Activated T-helper 9 cell treated with anti-CD3 and anti-CD28 coated beads, Interleukin-2, amount 50 U/mL, for 16 hours (primary cell): ENCODE measurements at places on chromosomes 1 and 21.

- DNase-seq, result no peak
These were observed 406.7 kb downstream of the DISC1 start for GRCh38 chr1:232033285-232033684.

GRCh38 chr1:214447557-214447871 lies 103.9 kb downstream of the PTPN14 start:
- no peak for DNase-seq

- DNase-seq, result no peak
These were observed 77.0 kb downstream of the MORN1 start for GRCh38 chr1:2314273-2314802.

DNA sequence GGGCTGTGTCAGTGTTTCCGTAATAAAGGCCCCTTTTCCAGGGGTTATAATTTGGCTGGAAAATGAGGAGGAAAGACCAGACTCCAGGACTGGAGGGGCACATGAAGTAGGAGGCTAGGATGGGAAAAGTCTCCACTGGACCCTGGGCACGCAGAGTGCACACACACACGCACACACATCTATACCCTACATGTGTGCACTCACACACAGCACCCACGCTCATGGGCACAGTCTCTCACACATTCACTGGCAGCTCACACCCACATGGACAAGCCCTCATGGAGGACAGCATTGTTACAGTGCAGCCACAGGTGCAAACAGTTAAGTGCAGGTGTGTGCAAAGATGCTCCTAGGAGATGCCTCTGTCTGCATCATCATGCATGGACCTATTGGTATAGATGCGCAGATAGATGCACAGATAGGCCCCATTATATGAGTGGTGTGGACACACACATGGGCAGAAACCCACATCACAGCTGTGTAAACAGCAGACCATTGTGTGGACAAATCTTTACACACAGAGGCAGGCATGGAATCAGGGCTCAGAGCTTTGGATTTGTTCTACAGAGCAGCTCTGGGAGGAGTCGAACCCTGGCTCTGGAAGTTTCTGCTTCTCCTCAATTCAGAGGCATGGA lies 9.1 kb upstream of the RUNX3 start:
- no peak for DNase-seq

GRCh38 chr1:234619794-234620247 lies 9.8 kb upstream of the IRF2BP2 start:
- DNase-seq, result no peak

- no peak for DNase-seq
These were observed 228.1 kb upstream of the CAMK1G start for GRCh38 chr1:209355415-209355814.
